ENCODE measurements at places on chromosomes 6 and 20.

DNA sequence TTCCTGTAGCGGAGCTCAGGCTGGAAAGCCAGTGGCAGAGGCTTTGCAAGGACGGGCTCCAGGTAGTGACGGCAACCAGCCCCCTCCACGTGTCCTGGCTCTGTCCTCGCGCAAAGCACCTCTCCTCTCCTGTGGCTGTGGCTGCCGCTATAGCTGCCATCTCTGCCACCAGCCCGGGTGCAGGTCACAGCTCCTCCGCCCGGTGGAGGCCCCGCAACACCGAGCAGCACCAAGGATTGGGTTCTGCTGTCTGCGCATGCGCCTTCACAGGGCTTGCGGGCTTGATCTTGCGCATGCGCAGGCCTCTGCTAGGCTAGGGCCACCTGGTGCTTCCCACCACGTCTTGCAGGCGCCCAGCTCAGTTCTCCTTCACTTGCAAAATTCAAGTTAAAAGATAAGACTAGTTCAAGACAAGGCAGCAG lies 625.4 kb downstream of the QKI start:
- peak; percentile 71 for DNase-seq

GRCh38 chr6:168908166-168908565 lies 345.5 kb downstream of the THBS2 start:
- peak; percentile 46 for DNase-seq

DNA sequence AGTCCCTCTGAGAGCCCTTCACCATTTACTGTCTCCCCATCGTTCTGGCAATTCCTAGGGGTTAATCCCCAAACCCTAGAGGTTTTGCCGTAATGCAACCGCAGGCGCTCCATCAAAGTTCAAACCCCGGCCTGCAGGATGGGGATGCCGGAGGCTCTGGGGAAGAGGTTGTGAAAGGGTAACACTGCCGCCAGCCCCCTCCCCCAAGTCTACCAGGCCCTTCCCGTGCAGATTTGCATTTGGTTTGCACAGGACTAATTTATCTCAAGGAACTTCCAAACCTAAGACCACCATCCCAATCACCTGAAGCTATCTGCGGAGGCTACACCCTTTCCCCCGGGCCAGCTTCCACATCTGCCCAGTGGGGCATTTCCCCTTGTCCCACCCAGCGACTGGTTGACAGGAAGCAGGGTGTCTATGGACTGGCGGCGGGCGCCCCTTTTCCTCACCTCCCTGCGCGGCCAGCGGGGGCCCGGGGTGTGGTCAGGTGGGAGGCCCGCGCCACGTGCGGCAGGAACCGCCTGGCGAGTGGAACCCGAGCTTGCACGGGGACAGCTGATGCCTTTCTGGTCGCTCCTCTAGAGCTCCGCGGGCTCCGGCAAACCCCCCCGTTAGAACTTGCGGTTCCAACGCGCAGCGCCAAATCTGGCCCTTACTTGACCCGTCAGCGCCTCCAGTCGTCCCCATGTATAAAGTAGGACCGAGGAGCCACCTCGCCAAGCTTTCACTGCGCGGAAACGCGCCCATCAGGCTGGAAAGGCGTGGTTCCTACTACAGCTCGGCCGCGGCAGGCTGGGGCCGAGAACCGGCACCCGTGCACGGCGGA lies 9.4 kb upstream of the SLC4A11 start:
- DNase-seq = peak; percentile 30

GRCh38 chr6:40599555-40599954 lies 12.4 kb upstream of the LRFN2 start:
- no peak for DNase-seq

GRCh38 chr20:6473197-6473596 lies 294.3 kb upstream of the BMP2 start:
- DNase-seq = no peak

DNA sequence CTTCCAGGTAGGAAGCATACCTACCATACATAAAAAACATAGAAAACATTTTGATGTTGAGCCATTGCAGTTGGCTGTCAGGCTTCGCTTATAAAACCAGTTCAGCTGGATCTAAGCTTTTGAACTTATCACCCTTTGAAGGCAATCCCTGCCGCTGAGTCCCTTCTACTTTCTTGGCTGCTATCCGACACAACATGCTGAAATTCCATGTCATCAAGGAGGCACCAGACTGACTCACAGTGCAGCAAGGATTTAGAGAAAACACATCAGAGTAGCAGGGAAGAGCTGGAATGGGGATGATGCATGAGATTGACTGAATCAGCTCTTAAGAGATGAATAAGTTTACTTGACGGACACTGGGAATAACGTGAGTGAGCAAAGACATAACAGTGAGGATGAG lies 135.0 kb upstream of the MAN1A1 start:
- DNase-seq = peak; percentile 97

DNA sequence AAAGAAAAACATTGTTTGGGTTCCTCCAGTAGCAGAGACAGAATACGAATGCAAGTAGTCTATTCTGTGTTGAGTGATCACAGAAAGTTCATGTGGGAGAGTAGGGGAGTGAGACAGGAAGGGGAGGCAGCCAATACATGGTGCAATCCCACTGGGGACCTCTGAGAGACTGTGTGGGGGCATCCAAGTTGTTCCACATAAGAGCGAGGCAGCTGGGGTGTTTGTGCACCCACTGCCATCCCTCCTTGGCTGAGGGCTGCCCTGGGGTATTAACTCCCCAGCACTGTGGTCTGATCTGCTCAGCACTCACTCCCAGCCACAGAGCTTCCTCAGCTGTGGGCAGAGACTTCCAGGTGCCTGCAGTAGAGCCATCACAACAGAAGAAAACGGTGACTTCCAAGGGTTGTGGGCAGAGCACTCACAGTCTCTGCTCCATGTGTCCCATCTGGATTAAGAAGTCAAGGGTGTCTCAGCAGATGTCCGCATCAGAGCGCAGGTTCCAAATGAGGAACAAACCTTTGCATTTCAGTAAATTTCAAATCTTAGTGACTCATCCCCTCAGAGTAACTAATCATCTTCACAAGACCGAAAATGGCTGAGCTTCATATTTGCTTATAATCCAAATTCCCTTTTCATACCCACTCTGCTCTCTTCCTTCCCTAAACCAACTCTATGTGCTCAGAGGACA lies 101.9 kb upstream of the NAA20 start:
- DNase-seq = no peak

GRCh38 chr6:137188855-137189254 lies 15.4 kb upstream of the IL22RA2 start:
- DNase-seq = peak; percentile 5

- no peak for DNase-seq
These were observed 32.8 kb upstream of the ZNFX1 start for GRCh38 chr20:49310705-49311104.

- no peak for DNase-seq
These were observed 74.2 kb upstream of the DSP start for GRCh38 chr6:7467007-7467897.

GRCh38 chr6:148835920-148836441 lies 89.2 kb downstream of the UST start:
- DNase-seq = peak; percentile 96

DNA sequence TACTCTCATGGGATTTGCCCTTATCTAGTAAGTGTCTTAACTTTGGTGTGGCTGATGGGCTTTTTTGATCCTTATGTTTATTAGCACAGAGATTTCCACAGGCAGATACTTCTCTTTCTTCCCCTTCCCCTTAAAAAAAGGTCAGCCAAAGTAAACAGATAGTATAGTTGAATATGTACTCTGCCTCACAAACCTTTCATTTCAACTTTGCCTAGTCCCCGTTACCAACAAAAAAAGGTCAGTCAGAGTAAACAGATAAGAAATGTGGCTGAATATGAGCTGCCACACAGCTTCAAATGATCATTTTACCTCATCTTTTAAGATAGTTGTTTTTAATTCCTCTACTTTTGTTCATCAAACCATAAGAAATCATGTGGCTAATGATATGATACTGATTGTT lies 34.1 kb upstream of the SLC35D3 start:
- DNase-seq = no peak

DNA sequence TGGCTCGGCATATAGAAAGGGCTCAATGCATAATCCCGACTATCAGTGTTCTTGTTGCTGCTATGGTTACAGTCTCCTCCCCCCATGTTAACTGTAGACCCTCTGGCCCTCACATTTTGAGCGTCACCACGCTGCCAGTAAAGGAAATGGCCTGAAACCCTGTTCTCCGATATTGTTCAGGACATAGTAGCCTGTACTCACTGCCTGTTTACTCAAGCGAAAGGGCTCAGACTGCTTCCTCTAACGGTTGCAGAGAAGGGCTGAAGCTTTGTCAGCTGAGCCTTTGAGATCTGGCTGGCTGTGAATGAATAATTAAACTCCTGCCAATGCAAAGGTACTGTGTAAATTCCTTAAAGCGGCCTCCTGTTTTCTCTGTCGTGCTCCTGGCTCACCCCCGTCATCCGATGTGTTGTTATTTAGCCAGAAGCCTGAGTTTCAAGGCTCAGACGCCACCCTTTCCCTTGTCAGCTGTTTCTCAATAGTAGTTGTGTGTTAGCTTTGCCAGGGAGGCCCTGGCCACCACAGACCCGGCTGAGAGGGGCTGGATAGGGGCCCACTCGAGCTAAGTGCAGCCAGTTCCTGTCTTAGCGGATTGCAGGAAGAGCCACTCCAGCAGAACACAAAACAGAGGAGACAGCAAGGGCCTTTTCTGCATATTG lies 31.2 kb upstream of the RALGAPA2 start:
- DNase-seq = no peak

- DNase-seq = peak; percentile 66
These were observed 33.3 kb upstream of the SLC22A16 start for GRCh38 chr6:110509617-110510241.

DNA sequence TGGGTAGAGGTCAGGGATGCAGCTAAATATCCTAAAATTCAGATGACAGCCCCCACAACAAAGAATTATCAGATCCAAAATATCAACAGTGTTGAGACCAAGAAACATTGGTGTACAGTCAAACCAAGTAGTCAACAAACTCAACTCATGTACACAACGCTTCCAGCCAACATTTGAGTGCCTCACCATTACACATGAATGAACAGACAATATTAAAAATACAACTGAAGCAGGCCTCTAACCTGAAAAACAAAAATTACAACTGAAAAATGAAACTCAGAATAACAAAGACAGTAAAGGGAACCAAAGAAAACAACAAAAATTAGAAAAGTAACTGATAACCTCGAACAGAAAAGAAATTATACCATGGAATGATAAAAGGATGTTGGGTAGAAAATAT lies 46.2 kb downstream of the HACE1 start:
- no peak for DNase-seq

- DNase-seq = peak; percentile 63
These were observed 648.8 kb upstream of the AGPAT4 start for GRCh38 chr6:161922631-161923119.

DNA sequence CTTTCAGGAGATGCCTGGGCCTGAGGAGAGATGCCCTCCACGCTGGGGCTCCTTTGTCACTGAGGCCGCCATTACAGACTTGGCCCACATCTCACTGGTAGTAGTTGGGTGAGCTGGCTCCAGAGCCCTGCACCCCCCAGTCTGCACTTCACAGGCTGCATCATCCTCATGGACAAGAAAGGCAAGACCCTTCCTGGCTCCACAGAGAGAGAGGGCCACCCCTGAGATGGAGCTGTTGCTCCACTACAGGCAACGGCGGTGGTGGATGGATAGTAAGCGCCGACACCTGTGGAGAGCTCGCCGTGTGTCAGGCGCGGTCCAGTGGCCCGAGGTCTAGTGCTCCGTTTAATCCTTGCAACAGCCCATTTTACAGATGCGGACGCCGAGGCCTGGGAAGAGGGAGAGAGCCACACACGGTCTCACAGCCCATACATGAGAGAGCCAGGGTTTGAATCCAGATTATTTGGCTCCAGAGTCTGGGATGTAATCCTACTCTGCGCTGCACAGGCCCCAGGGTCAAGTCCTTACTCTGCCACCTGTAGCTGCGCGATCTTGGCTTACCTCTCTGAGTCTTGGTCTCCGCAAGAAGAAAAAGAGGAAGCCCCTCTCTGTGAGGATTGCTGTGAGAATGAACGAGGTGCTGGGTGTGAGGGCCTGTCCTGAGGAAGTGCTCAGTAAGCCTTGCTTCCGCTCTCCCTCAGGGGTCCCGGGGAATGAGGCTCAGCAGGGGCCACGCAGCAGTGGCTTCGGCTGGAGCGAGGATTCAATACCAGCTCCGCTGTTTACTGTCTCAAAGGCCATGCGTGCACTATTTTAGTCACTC lies 34.5 kb downstream of the SPDEF start:
- no peak for DNase-seq

Data from fibroblast of skin of scalp (primary cell).